NCI-H2171 (cell line): ENCODE measurements at places on chromosomes 11 and 22.
A peak's percentile ranks its signal among the peaks of the same experiment; 100 is the strongest.

DNA sequence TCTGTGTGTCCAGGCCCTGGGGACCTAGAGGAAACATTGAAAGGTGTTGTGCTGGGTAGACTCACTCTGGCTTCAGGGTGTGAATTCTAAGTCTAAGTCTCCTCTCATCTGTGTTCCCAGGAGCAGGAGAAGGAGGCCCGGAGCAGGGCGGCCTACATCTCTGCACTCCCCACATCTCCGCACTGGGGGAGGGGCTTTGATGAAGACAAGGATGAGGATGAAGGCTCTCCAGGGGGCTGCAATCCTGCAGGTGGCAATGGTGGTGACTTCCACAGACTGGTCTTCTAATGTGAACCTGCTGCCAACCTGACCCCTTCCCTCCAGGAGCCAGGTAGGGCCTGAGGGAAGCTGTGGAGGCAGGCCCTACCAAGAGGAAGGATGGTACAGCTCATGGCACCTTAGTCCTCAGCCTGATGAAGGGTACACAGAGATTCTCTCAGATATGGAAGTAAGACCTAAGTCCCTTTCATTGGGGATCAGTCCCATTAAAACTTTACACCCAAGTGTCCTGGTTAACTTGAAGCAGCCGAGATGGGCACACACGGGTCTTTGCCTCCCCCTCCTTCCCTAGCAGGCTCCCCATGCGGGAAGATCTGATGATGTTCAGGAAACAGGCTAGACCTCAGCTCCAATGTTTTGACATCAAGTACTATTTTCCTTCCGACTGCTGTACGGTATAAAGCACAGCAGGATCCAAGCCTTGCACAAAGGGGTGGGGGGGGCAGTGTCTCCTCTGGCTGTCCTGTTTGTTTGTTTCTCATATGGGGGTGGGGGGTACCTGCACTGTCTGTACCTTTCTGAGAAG lies 25.0 kb downstream of the USP35 start:
- no peak for DNase-seq

DNA sequence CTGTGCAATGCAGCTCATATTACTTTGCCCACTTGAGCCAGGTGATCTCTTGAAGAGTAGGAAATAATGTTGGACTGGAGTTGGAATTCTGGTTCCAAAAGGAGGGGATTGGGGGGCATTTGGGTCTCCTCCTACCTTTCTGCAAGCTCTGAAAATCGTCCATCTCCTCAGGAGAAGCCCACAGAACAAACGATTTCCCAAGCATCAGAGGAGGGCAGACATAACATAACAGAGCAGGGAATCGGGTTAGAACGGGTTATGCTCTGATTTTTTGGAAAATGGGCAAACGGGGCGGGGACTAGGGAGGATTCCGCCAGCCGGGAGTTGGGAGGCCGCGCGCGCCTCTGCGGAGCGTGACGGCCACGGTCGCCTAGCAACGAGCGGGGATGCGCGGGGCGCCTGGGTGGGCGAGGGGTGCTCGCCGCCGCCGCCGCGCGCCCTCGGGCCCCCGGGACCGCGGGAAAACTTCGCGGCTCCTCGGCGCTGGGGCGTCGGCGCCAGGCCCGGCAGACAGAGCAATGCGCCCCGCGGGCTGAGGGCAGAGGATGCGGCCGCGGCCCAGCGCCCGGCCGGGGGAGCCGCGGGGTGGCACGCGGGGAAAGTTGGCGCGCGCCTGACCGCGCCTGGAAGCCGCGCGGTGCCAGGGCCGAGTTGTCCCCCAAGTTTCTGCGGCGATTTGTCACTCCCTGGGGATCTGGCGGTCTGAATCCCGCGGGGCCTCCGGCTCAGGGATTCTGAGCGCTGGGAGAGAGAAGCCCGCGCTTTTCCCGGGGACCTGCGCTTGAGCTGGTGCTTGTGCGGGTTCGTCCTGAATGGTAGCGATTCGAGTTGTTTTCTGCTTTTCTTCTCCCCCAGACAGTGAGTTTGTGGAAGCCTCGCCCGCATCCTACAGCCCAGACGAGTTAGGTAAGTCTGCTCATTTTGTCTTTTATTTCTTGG lies 27.8 kb upstream of the AMOTL1 start:
- peak; percentile 89 for DNase-seq

GRCh38 chr11:15985127-15985859 lies 371.1 kb downstream of the SOX6 start:
- no peak for DNase-seq

- no peak for DNase-seq
Observed at GRCh38 chr22:21876486-21877176, 9.2 kb upstream of the MAPK1 start.

GRCh38 chr11:117908109-117908895 lies 20.9 kb downstream of the TMPRSS13 start:
- DNase-seq, result no peak

- no peak for DNase-seq
Observed at GRCh38 chr11:111459506-111460270, 52.5 kb downstream of the BTG4 start.
